ENCODE measurements at places on chromosomes 16 and 17.

DNA sequence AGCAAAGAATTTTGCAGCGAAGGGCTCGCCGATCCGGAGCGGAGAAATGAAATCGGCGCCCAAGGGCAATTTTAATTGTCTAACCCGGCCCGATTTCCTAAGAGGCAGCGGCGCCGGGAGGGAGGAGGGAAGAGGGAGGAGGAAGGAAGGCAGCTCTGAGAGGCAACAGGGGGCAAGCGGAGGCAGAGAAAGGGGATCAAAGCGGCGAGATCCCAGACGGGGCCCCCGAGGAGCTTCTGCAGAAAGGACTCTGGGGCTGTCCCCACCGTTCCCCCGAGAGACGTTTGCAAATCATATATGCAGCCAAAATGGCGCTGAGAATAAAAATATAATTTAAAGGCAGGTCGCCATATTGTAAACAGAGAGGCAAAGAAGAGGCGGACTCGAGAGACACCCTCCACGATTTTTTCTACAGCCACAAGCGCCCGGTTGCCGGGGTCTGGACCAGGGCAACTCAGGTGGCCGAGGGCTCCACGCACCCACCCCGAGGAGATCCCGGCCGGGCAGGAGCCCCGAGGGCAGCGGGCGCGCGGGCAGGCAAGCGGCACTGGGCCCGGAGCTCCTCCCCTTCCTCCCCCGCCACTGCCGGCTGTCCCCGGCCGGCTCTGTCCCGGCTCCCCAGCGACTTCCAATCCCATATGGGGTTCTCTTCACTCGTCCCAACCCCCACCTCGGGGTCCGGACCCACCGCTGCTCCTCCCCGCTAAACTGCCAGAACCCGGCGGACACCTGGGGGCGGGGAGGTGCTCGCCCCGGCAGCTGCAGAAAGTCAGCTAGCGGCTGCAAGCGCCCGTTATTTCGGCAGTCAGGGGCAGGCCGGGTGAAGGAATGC, 1.9 kb downstream of the PHF12 start:
- peak; percentile 87 for DNase-seq

DNA sequence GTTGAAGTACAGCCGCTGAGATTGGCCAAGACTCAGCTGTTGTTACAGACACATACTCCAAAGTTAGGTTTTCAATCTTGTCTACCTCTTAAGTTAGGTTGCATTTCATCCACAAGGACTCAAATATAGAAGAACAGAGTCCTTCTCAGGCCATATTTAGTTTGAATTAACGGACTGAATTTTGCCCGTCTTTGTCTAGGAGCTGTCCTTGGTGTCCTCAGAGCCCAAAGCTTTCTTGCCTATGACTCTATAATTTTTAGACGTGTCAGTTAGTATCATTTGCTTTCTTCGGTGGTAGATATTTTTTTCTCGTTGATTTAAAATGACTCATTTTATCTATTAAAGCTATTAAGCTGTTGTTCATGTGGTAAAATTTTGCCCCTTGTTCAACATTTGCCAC, 403.2 kb downstream of the HS3ST3B1 start:
- DNase-seq, result no peak

DNA sequence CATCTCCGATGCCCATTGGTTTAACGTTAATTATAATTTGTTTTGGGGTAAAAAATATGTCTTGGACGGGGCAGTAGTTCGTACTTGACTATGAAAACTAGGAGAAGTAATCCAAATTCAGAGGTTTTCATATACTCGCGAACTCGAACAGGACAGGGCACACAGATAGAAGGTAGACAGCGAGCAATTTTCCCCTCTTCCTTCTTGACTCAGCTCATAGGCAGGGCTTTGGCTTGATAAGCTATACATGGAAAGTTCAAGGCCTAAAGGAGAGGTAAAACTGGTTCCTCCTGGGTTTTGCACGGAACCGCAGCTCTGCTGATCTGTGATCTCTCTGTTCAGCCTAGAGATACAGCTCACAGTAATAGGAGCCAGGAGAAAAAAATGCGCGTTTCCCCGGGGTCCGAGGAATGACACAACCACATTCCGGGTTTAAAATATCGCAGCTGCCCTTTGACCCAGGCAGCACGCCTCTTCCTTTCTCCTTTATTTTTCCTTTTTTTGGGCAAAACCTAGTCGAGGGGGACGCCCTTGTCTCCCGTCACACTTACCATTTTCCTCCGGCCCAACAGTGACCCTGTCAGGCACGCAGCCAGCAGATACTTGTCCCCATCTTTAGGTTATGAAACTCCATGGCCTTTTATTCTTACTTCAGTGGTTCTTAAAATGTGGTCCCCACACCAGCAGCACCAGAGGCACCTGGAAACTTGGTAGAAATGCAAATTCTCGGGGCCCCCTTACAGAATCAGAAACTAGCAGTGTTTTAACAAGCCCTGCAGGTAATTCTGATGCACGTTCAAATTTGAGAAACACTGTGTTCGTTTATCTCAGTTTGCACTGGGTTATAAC, 1.7 kb upstream of the LASP1 start:
- peak; percentile 61 for DNase-seq

DNA sequence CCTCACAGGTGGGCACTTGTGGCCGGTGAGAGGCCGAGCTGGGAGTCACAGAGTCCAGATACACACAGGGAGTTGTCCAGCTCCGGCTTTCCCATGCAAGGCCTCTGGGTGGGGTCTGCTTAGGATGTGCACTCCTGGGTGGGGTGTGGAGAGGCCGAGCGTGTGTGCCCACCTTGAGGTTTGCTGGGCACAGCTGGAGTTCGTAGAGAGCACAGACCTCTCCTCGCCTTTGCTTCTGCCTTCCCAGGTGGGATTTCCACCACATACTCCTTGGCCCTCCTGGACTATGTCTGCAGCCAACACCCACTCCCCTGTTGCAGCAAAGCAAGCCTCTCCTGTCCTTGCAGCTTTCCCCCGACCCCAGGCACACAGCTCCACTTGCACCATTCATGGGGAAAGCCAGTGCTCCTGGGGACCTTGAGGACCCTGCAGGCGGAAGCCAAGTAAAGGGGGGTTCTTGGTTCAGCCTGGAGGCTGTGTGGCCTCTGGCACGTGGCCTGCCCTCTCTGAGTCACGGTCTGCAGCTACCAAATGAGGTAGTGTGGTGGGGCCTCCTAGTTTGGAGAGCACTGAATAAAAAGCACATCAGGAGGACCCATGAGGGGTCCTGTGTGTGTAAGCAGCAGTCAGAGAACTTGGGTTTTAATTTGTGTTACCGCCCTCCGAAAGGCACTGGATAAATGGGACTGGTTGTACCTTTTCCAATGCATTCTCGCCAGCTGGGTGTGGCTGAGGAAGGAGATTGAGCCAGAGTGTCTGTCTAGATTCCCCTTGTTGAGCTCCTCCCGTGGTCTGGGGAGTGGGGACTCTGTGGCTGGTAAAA, 31.5 kb downstream of the MPRIP start:
- no peak for DNase-seq

GRCh38 chr17:17886226-17886625, 49.4 kb upstream of the SREBF1 start:
- DNase-seq, result no peak

GRCh38 chr16:10964039-10964890, 19.9 kb downstream of the CLEC16A start:
- DNase-seq, result peak; percentile 86

DNA sequence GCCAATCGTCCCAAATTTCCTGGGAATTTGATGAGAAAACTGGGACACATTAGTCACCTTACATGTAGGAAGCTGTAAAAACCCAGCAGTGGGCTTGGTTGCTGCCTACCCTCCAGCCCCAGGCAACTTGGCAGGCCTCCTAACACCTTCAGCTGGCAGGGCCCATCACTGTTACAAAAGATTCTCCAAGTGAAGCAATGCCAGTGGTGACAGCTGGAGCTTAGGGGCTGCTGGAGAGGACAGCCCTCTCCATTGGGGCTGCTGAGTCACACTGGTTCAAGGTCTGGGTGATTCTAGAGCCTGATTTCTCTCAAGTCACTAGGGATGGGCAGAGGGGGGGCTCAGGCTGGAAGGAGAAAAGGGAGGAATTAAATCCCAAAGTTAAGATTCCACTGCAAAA, 180.6 kb downstream of the COPRS start:
- DNase-seq, result no peak

- DNase-seq, result no peak
Observed at GRCh38 chr17:64572682-64573154, 65.9 kb downstream of the CEP95 start.

GRCh38 chr16:86982912-86983311, 334.3 kb downstream of the C16orf95 start:
- no peak for DNase-seq

GRCh38 chr16:88385112-88385594, 2.4 kb downstream of the ZNF469 start:
- no peak for DNase-seq

- peak; percentile 54 for DNase-seq
Observed at GRCh38 chr16:88799569-88800276, 3.9 kb upstream of the CDT1 start.

DNA sequence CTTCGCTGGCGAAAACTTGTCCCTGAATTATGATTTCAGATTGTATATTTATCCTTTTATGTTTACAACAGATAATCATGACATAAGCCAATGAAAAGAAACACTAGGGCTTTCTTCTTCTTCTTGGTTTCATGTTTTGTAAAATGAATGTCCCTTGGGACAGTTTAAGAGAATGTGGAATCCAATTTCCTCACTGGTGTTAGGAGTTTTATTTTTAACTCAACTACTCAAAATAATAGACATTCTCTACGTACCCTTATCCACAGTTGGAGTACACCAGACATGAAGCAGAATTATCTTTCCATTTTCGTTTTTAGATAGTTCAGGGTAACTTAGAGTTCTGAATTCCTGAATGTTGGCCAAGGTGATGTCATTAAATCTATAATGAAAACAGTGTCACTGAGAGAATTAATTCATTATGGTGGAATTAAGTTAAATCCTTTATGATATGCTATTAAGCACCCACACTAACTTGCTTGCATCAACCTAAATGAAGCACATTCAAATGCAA, 43.4 kb downstream of the IRX6 start:
- no peak for DNase-seq

GRCh38 chr17:20234276-20234675, 225.1 kb downstream of the SPECC1 start:
- no peak for DNase-seq

DNA sequence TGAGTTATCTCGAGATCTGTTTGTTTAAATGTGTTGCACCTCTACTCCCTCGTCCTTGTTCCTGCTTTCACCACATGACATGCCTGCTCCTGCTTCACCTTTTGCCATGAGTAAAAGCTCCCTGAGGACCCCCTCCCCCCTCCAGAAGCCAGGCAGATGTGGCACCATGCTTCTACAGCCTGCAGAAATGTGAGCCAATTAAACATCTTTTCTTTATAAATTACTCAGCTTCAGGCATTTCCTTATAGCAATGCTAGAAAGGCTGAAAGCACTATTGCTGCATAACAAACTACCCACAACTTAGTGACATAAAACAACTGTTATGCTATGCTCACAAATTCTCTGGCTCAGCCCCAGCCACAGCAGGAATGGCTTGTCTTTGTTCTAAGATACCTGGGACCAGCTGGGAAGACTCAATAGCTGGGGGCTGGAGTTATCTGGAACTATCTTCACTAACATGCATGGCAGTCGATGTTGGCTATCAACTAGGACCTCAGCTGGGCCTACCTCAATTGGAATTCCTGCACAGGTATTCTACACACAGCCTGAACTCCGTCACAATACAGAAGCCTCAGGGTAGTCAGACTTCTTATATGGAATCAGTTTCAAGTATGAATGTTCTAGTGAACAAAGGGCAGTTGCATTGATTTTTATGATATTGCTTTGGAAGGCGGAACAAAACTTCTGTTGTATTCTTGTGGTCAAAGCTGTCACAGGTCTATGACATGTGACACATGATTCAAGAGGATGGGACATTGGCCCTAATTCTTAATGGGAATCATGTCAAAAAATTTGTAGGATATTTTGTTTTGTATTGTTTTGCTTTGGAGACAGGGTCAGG, 186.0 kb upstream of the PIRT start:
- DNase-seq, result no peak

DNA sequence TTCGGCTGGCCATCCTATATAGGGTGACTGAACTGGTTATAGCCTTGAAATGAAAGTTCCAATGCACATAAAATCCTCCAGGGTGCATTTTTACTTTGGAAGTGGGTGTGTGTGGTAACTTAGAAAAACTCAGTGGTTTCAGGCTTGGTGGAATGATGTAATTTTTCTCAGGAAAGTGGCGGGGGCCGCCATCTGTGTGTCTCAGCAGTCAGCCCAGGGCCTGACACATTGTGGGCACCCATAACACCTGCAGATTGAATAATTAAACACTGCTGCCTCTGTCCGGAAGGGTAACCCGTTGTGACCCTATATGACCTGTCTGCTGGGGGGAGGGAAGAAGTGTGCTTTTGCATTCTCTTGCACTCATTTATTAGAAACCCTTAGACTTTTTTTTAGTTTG, 2.2 kb upstream of the PDP2 start:
- DNase-seq, result no peak

GRCh38 chr17:14919631-14920213, 345.4 kb downstream of the PMP22 start:
- no peak for DNase-seq

DNA sequence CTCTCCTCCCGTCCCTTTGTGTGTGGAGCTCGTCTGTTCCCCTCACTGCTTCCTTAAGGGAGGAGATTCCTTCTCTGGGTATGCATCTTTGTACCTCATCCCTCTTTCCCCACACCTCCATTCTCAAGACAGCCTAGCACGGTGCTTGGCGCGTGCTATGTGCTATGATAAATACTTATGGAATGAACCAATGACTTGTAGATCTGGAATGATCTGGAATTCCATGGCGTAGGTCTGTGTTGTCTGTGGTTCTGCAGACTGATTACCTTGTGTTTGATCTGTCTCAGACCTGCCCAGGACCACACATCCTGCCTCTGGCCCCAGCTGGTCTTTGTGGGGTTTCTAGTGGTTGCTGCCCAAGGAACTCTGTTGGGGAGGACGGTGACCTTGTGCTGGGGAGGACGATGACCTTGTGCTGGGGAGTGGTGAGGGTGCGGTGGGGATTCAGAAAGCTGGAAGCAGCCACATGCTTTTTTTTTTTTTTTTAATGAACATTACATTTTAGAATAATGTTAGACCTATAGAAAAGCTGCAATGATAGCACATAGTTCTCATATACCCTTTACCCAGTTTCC, 33.5 kb upstream of the ETV4 start:
- DNase-seq, result no peak

DNA sequence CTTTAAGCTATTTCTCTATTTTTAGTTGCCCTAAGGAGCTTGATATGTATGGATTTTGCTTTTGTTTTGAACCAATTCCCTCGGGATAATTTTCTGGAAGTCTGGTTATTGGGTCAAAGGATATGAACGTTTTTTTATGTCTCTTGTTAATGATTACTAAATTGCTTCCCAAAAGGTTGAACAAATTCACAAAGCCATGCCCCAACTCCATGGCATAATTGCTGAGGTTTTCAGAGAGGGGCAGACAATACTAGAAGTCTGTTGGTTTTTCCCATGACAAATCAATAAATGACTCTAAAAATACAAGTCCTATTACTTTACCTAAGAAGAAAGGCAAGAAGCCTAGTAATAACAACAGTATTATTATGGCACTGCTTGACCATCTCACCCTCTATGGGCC, 11.4 kb upstream of the AKAP1 start:
- DNase-seq, result no peak

GRCh38 chr17:39665642-39666224, 584 bp downstream of the TCAP start:
- no peak for DNase-seq
